ENCODE measurements at places on chromosomes 11 and 22.

GRCh38 chr11:23217072-23217471, 356.8 kb upstream of the CCDC179 start:
- DNase-seq = no peak

DNA sequence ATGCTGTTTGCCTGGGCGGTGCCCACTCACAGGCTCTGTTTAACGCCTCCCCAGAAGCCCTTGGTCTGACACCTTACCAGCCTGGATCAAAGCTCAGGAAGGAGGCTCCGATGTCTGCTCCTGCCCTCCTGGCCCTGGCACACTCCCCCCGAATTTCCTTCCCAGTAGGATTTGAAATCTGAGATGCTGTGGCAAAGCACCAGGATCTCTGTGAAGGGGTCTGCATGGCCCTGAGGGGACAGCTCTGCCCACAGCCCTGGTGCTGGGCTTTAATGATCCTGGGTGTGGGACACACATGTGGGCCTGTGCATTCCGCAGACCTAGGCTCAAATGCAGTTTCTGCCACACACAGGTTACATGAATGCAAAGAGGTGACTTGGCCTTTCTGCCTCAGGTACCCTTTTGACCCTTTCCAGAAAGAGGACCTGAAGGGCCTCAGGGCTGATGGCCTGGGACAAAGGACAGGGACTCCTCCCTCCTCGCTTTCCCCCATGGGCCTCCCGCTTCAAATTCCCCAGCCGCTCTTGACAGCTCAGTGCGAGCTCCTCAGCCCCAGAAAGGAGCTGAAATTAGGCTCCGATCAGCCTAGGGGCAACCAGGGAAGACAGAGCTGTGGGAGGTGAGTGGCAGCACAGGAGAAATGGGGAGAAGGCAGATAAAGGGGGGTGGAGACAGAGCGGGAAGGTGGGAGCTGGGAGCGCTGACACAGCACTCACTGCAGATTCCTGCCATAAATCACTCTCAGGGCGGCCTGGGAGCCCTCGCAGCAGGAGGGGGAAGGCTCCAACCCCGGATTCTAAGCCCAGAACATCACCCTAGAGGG, 41.3 kb downstream of the TRIM29 start:
- DNase-seq = no peak

- DNase-seq = no peak
These were observed 67.0 kb downstream of the IGLL1 start for GRCh38 chr22:23513133-23513532.

DNA sequence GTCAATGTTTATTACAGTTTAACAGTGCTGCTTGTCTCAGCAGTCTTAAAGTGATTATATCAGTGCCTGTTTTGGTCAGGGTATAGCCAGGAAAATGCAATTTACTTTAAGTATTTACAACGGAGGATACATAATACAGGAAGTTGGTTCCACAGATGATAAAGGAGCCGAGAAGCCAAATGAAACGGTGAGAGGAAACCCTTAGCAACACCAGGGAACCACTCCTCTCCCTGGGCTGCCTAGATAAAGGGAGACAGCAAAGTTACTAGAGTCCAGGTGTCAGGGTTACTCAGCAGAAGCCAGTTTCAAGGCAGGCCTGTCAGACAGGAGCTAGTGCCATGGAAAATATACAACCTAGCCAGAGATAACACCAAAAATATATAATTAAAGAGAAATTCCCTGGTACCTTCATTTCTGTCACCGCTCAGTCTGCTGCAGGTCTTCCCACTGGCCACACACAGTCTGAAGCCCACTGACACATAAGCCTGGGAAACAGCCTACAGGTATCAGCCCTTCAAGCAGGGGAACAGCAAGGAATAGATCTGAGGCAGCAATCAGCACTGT, 55.5 kb downstream of the FAM76B start:
- peak; percentile 92 for DNase-seq

DNA sequence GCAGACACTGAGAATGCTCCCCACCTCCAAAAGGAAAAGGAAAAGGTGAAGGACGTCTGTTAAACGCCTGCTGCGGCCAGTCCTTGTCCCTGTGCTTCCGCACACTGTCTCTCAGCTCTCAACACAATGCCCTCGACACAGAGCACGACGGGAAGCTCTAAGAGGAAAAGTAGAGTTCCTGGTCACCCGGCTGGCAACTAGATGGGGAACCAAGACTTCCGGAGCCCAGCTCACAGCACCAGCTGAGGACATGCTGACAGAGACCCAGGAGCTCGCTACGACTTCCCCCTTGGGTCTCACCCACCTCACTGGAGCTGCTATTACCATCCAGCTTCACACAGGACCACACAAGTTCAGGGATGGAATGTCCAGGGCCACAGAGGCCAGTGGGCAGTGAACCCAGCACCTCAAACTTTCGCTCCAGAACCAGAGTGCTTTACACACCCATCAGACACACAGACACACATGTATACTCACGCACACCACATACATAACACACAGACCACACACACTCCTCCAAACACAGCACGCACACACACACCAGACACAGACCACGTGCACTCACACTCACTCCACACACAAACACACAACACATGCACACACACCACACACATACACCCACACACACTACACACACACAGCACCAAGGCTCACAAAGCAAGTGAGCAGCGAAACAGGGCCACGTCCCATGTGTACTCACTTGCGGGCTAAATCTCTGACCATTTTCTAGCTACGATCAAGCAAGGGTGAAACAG, 9.6 kb downstream of the SULT4A1 start:
- no peak for DNase-seq

DNA sequence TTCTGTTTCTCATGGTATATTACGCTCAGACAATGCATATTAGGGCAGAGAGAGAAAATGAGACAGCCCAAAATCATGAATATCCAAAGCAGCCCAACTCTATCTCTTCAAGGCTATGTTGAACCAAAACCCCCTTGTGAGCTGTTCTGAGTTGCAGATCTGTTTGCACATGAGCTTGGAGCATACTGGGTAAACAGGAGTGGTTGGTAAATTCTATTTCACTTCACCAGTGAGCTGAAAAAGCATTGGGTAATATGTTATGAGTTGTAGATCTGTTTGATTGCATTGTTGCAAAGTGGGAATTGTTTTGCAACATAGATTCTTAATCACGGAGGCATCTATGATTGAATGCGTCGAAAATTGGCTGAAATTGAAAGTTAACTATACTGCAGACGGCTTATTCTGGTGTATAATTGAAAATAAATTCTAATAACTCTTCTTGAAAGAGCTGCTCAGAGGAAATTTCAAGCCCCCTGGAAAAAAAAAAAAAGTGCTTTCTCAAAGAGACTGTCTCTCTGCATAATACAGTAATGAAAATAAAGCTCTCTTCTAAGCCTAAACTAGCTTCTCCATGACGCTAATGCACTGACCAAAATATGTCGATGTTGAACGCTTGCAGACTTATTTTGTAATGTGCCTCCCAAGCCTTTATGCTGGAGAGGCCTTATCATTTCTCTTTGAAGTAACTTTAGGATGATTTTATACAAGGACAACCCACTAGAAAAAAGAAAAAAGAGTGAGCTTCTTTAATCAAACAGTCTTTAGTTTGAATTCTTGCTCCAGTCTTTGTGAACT, 263.7 kb downstream of the NTM start:
- no peak for DNase-seq

DNA sequence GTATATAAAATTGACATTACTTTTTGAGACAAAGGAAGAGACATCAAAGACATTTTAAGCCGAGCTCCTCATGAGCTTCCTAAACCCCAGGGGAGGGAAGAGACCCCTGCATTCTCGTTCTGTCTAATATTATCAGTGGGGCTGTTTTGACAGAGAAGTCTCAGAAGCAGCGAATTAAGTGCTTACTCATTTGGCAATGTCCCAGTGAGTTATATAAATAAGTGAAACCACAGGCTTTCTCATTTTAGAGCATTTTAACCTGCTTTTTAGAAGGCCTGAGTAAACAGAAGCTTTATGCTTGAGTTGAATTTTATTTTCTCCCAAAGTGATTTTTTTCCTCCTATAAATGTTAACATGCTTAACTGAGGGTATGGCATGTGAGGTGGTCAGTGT, 23.2 kb upstream of the C1QTNF4 start:
- no peak for DNase-seq
